ENCODE measurements at places on chromosomes 1 and 21.
A peak's percentile ranks its signal among the peaks of the same experiment; 100 is the strongest.

DNA sequence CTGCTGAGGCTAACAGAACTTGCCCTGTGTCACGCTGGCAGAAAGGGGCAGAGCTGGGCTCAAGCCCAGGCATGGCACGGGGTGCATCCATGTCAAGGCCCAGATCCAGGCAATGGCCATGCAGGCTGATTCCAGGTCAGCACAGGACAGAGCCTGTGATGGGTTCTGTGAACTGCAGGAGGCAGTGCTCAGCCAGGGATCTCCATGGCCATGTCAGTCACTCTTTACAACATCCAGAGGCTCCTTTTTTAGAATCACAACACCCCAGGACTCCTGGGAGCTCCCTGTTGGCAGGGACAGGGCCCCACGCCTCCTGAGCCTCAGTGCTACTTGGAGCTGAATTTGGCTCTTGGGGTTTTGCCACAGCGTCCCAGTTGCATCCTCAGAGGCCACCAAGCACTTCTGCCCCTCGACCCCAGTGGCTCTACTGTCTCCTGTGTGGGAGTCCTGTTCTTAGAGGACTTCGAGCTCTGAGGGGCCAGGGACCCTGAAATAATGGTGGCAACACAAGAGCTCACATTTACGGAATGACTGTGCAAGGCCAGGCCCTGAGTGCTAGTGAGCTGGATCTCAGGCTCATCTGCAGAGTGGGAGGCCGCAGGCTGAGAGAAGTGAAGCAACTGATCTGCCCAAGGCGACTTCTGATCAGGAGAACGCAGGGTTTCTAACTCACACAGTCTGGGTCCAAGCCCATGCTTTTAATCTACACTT, 211.5 kb downstream of the TRABD2B start:
- DNase-seq, result no peak

- DNase-seq, result peak; percentile 29
Measured at GRCh38 chr1:197776351-197777105, 1.2 kb upstream of the DENND1B start.

DNA sequence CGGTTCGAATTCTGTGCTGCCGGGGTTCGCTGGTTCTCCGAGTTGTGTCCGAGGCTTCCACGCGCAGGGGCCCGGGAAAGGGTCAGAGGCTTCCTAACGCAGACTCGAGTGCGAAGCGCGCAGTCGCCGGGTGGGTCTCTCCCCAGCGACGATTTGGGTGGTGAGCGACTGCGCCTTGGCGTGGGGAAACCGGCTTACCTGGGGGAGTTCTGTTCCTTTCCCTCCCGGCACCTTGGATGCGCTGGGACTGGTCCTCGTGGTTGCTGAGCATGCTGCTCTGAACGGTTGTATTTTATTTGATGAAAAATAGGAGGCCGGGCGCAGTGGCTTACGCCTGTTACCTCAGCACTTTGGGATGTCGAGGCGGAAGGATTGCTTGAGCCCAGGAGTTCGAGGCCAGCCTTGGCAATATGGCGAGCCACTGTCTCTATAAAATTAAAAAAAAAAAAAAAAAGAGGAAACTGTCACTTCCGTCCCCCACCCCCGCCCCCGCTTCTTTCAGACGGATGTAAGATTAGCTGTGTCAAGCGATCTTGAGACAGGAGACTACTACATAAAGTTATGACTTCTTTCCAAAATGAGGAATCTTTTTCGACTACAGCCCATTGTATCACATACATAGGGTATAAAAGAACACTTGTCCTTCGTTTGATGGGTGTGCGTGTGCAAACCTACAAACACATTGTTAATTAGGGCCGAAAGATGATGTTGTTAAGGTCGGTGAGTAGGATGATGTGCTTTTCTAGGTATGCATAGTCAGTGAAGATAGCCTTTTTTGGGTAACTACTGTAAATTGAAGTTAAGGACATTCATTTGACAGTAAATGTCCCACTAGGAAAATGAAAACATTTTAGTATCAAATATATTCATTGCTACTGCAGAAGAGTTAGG, at the start of gene CCDC18:
CCDC18 (plus strand) TSS at position 2 of the 891 bp plus-strand sequence. CDS start 2,638 bp downstream, outside the sequence.
- no peak for DNase-seq

DNA sequence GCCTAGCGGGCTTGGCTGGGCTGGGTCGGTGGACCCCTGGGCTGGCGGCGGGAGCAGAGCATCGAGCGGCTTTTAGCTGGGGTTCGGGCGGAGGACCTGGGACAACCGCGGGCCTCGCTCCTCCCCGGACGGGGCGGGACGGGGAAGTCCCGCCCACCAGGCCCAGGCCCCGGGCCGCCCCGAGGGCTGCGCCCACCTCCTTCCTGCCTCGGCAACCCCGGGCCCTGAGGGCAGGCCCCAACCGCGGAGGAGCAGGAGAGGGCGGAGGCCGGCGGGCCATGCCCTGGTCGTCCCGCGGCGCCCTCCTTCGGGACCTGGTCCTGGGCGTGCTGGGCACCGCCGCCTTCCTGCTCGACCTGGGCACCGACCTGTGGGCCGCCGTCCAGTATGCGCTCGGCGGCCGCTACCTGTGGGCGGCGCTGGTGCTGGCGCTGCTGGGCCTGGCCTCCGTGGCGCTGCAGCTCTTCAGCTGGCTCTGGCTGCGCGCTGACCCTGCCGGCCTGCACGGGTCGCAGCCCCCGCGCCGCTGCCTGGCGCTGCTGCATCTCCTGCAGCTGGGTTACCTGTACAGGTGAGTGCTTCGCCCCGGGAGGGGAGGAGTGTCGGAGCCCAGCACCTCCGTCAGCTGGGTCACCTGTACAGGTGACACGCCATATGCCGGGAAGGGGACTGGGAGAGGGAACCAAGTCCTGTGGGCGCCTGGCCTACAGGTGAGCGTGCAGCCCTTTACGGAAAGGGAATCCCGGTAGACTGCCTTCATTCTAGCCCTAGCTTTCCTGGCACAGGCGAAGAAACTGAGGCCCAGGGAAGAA, at the start of gene XKR8:
XKR8 (plus strand) TSS at position 182 of the 812 bp plus-strand sequence; CDS start at position 279, 97 bp downstream.
- peak; percentile 65 for DNase-seq

DNA sequence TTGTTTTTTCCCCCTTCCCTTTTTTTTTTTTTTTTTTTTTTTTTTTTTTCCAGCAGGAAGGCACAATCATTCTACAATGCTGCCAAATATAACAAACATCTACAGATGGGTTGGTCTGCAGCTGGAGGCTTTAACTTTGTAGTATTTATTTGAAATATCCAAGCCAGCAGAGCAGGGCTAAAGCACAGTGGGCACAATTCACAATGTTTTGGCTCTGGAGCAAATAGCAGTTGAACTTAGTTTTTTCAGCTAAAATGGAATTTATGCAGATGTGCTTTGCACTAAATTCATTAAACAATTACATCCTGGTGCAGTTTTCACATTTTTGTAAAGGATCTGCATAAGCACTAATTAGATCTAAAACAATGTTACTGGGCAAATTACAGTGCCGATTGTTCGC, 39.8 kb upstream of the ZBTB18 start:
- peak; percentile 58 for DNase-seq

DNA sequence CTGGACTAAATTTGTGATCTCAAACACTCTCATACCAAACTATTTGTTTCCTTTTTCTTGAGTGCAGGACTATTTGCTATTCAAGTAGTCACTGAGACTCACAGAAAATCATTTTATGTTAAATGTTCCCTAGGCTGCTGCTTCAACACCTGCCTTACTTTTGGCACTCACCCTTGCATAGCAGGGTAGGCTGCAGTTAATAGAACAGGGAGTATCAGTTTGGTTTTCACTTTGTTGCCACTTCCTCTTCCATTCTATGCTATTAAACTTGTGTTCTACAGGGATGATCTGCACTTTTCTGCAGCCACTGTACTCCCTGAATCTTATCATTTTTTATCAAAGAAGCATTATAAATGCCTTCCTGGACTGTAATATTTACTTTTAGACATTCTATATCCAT, 148.7 kb upstream of the PRMT6 start:
- DNase-seq, result no peak

DNA sequence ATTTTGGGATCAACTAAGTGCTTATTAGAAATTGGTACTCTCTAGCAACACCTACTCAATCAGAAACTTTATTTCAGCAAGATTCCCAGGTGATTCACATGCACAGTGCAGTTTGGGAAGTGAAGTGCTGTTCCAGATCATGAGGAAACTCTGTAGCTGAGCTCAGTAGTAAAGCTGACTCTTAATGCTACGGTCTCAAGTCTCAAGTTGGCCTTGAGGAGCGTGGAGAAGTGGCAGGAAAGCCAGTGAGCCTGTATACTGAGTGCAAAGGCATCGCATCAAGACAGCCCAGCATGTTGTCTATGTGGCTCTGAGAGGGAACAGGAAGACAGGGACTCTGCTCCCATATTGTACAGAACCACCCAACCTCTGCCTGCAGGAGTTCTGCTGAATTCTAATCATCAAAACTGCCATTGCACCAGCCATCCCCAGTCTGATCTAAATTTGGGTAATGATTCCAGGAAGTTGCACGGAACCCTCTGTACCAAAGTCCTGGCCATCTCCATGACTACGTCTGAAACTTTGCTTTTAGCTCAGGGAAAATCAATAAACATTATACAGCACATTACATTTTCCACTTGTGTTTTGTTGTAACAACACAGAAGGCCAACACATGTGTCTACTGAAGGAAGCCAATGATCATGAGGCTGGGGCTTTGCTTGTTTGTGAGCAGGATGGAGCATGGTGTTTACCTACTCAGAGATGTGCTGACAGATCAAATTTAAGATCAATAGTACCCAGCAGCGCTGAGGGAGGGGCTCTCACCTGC, 105.1 kb upstream of the TLR5 start:
- no peak for DNase-seq

- no peak for DNase-seq
Measured at GRCh38 chr1:69126796-69127195, 440.9 kb upstream of the LRRC7 start.

DNA sequence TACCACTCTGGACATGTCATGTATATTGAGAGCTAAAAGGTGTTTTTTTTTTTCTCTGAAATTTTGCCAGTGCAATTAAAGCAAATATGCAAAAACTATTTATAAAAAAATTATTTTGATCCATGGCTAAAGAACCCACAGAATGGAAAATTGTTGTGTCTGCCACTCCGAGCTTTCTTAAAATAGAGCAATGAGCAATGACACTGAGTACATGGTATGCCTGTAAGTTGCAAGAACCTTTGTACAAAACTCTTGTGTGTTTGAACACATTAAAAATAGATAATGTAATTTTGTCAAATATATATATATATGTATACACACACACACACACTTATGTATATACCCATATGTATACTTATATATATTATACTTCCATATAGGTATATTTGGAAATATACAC, 1530.9 kb upstream of the B3GALT2 start:
- no peak for DNase-seq

GRCh38 chr1:114589122-114589521, 7.7 kb upstream of the BCAS2 start:
- DNase-seq, result no peak

GRCh38 chr1:157137408-157138219, 581 bp downstream of the ETV3 start:
- DNase-seq, result peak; percentile 22

DNA sequence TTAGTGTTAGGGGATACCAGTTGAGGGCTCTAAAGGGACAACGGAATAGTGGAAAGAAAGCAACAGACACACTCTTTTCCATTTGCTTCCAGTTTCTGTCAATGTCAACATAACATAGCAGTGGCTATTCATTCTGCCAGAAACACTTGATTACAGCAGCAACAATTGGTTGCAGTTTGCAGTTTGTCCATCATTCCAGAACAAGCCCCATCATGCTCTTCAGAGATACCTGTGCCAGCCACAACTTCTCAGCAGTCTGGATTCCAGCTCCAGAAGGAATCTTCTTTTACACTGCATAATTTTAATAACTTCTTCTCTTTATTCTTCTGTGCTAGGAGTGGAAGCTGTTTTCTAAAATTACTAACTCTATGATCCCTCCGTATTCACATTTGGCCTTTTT, 1521.4 kb downstream of the PLA2G4A start:
- DNase-seq, result no peak

DNA sequence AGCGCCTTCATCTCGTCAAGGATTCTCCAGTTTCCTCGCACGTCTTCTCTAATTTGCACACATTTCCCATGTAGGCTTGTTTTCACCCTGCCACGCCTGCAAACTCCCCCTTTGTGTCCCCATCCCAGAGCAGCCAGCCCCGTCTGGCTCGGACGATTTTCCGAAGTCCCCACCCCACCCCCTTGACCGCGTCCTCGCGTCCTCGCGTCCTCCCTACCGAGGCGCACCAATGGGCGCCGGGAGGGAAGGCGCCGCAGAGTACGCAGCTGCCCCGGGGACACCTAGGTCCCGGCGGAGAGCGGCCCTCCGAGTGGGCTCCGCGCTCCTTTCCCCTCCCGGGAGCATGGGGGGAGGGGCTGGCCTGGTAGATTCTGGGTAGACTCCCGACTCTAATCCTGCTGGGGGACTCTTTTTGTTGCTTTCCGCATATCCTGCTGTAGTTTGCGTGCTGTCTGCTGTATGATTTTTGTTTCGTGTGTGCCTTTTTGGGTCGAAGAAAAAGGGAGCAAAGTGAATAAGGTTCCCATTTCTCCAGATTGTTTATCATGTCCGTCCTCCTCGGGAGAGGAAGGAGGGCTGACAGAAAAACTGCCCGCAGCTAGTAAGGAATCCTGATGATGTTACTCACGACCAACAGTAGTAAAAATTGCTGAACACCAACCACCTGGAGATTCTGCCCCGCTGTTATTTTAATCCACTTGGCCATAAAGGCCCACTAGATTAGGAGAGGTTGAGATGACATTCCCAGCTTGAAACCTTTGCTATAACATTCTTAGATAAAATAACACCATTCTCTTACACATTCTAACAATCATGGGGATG, 1.5 kb downstream of the CACHD1 start:
- no peak for DNase-seq

GRCh38 chr1:165639821-165640623, 9.0 kb downstream of the MGST3 start:
- no peak for DNase-seq

All from pons (tissue), 1 donor.